Right kidney (tissue), 9 donors: ENCODE measurements at places on chromosomes 4 and X.

GRCh38 chrX:9318766-9319165, 146.1 kb upstream of the TBL1X start:
- no peak for DNase-seq

- no peak for DNase-seq
These were observed 88.6 kb upstream of the CBLL2 start for GRCh38 chrX:22184096-22184495.

GRCh38 chr4:148327683-148328082, 114.5 kb downstream of the NR3C2 start:
- DNase-seq = no peak

- DNase-seq = no peak
These were observed 289.5 kb downstream of the GLUD2 start for GRCh38 chrX:121336831-121337421.

- no peak for DNase-seq
These were observed 210.7 kb downstream of the PPP1R2C start for GRCh38 chrX:42567268-42567667.

DNA sequence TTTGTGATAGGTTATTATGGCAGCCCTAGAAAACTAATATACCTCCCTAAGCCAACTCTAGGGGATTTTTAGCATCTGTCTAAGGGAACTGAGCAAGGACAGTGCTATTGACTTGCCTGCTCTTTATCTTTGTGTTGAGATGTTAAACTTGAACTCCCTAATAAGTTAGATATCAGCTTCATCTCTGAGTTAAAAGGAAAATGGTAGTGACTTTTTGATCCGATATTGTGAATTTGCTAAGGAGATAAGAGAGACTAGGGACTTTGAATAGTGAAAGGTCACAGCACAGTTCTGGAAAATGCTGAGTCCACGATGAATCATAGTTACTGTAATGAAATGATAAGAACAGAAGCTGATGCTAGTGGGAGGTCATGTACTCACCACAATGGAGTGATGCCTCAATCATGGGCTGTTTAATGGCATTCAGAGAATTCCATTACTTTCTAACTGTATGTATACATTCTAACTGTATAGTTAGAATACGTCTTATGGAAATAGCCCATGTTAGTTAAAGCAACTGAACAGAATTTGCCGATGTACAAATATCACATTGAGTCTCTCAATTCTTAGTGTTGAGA, 147.2 kb downstream of the GLRA3 start:
- no peak for DNase-seq

GRCh38 chr4:55363691-55364351, 17.8 kb downstream of the SRD5A3 start:
- peak; percentile 17 for DNase-seq

- DNase-seq = no peak
These were observed 61.8 kb downstream of the FHDC1 start for GRCh38 chr4:152997771-152998487.

GRCh38 chrX:116379854-116380253, 56.6 kb upstream of the SLC6A14 start:
- DNase-seq = no peak

DNA sequence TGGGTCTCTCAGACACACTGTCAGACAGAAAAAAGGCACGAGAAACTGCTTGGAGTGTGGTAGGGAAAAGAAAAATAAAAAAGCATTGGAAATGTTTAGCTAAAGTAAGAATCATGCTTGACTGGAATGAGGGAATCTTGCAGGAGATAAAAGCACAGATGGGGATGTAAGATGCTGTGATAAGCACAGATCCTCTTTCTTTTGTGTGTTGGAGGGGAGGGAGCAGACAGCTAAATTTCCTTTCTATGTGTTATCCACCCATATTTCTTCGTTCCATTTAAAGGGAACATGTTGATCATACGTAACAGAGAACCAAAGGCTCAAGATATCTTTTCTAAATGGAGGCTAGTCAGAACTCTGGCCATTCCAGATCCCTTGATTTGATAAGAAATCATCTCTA, 614.0 kb upstream of the LCORL start:
- no peak for DNase-seq

DNA sequence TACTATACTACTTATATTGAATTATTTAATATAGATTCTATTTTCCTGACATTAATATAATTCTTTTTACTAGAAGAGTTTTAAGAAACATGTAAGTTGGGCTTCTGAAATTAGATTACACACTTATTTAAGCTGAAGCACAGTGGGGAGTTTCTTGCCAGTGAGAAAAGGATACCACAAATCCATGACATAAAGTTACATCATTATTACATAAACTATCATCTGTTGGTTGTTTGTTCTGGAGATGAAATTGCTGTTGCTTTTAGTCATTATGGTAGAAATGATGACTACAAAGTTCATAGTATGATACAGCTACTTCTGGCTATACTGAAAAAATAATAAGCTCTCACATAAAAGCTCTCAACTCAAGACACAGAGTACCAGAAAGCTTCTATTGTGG, 880.4 kb downstream of the PCDH18 start:
- DNase-seq = no peak

DNA sequence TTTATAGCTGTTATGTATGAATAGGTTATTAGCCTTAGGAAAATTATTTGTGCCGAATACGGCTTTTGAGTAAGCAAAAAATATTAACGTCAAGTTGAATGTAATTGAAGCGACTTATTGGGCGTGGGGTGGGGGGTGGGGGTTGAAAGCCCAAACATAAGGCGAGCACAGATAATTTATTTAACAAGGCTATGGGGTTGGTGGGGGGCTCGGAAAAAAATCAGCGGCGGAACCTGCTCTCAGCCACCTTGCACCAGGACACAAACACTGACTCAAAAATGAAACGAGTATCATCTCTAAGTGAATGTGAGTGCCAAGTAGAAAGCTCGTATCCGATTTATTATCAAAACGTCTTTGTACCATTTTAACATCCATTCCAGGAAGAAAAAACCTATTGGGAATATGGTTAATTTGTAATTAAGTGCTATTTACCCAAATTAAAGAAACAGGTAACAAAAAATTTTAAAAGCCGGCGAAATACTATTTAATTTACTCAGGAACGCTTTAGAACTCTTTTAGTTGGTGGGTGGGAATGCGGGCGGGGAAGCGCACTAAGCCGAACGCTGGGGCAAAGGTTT, 902 bp upstream of the LARP1B start:
- no peak for DNase-seq

DNA sequence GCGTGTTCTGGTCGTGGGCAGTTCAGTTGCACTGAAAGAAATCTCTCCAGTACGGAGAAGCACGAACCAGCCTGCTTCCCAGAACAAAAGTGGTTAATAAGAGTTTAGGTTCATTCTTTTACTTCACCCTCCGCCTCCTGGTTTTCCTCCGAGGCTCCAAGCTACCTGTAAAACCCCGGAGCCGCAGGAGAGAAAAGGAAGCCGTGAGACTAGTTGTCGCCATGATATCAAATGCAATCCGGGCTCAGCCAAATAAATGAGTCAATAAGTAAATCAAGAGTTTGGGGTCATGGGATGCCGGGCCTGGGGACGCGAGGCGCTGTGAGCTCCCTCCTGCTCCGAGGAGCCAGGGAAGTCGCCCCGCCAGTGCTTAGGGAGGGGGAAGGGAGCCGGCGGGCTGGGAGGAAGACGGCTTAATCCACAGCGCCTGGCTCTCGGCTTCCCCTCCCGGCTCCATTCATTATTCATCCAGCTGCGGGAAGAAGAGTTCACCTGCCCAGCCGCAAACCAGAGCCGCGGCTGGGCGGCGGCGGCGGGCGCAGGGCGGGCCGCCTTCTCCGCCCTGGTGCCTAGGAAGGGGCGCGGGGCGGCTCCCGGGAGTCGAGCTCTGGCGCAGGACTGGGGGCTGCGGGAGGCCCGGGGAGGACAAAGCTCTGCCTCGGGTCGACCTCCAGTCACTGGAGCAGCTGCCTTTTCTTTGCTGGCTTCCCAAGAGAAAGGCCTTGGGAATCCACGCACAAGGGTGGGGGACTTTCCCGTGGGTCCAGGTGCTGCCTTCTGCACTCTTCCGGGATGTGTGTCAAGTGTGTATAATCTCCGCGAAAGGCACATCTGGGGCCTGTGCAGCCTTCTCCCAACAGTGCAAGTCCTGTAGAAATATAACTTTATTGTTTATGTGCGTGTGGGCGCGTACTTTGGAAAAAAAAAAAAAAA, 1.7 kb downstream of the FRAS1 start:
- DNase-seq = peak; percentile 84

DNA sequence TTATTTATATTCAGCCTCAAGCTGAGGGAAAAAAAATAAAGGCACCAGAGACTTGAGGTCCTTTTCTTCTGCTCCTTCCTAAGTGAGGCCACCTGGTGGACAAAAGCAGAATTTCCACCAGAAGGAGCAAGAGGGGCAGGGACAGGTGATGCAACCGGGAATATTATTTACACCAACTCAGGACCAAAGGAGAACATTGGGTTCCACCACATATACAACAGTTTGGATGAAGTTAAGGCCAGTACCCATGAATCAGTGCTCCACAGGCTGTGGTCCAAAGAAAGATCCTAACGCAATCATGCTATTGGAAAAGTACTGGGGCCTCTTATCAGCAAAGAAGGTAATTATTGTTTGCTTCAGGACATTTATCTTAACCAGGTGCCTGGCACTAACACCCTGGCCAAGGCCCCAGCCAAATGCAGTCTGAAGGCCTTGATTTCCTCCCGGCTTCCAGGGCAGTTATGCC, 57.4 kb downstream of the TSC22D3 start:
- no peak for DNase-seq

- no peak for DNase-seq
These were observed 73.3 kb downstream of the CYLC1 start for GRCh38 chrX:83934220-83934619.

GRCh38 chr4:78496021-78496643, 55.4 kb upstream of the ANXA3 start:
- no peak for DNase-seq

GRCh38 chr4:26489101-26489985, 941 bp downstream of the CCKAR start:
- DNase-seq = no peak

DNA sequence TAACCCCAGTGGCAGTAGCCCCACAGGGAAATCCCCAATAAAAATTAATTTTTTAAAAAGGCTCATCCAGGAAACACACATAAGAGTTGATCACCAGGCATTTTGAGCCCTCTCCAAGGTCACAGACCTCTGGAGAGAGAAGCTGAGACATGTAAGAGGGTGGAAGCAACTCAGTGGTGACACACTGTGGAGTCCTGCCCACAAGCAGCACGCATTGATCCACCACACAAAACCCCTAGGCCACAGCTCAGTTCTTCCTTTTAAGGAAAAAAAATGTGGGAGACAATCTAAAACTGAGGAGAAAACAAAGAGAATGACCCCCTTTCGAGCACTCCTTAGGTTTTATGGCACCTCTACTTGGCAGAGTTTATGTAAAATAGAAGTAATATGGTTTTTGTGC, 71.7 kb upstream of the S100G start:
- no peak for DNase-seq

DNA sequence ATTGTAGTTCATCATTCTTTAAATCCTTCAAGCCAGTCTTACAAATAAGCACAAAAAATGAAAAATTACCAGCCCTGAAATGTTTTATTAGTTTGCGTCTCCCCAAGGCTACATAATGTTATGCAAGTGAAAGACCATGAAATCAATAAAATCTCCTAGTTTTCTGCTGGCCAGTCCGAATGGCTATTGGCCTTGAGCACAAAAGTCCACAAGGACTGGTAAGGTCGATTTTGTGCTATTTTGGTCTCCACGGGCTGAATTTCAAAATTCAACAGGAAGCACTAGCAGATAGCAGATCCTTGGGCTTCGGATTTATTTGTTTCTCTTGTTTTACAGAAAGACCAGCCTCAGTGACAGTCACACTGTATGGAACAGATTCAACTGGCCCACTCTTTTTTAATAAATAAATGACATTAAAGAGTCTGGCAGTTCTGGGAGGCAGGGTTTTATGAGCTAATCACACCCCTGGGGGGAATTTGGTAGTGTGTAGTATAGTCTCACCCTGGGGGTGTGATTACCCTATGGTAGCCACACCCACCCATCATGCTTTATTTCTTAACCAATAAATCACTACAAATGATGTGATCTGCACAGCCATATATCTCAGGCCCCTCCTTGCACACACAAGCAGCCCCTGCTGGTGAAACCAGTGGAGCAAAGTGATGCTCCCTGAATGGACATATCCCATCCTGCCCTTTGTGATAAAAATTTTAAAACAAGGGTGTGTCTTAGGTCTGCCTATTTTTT, 51.1 kb upstream of the TMEM33 start:
- no peak for DNase-seq

- no peak for DNase-seq
These were observed 55.2 kb downstream of the CHST7 start for GRCh38 chrX:46628460-46629371.

- no peak for DNase-seq
These were observed 18.6 kb upstream of the CA5B start for GRCh38 chrX:15719324-15719968.

DNA sequence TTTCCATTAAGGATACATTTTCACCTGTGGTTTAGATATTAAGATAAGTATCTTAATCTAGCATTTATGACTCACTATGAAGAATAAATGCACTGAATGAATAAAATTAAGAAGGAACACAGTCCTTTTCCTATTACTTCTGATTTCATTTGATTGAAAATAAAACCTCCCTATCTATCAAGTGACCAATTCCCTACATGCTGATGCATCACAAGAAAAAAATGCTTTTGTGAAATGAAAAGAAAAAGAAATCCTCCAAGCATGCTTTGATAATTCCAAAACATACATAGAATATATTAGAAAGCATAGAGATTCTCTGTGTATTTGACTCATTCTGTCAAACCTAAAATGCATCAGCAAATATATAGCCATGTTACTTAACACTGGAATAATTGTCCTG, 37.1 kb downstream of the PCDH10 start:
- no peak for DNase-seq

DNA sequence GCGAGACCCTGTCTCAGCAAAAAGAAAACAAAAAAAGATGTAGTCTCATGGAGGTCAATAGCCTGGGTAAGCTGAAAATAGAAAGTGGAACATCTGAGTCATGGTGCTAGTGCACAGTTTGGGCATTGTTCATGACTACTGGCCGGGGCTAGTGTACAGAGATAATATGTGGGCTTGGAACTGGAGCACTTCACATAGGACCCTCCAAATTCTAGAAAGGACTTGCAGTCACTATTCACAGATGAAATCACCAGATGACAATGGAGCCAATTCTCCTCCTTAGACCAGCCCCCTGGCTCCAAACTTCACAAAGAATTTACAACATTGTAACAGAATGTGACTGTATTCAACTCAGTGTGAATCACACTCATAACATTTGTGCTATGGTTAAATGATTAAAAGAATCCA, 367.8 kb upstream of the SLC7A11 start:
- no peak for DNase-seq
